ENCODE measurements at places on chromosomes 5 and 9.

DNA sequence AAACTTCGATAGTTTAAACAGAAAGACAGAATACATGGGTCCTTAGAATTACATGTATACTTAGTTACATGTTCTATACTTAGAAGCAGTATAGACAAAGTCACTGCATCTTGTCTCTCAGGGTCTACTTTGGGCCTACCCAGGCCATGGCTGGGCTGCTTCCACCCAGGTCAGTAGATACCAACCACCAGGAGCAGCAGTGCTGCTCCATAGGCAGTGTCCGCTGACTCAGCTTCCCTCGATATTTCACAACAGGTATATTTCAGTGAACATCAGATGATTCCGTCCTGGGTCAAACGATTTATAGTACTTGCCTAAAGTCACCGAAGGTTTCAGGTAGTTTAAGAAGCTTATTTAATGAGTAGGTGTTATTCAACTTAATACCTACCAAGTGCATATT, 18.0 kb downstream of the IARS1 start:
- no peak for DNase-seq

DNA sequence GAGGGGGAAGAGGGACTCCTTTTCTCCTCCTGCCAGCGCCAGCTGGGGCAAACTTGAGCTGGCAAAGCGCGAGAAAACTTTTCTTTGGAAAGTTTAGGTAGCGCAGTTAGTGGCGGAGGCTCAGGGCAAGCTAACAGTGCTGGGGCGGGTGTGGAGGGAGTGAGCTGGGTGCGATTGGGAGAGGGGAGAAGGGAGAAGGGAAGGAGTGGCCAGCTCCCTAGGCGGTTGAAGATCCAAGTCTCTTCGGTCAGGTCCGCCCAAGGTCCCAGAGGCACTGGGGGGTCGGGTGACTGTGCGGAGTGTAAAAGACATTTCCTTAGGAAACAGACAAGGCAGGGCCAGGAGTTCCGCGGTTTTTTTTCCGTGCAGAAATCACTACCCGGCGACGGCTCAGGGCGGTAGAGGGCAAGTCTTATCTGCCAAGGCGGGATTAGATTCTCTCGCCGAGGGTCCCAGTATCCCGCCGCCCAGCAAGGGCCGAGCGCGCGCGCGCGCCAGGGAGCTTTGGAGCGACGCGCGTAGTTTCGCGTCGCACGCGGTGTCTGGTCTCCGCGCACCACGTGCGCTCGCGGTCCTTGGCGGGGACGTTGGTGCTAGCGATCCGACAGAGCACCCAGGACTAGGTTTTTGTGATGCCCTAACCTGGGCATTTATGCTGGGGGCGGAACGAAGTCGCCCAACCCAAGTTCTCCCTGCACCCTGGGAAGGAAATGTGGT, 33.6 kb upstream of the NFIB start:
- peak; percentile 67 for DNase-seq

- DNase-seq: no peak
Measured at GRCh38 chr9:94933511-94933828, 207.0 kb downstream of the AOPEP start.

DNA sequence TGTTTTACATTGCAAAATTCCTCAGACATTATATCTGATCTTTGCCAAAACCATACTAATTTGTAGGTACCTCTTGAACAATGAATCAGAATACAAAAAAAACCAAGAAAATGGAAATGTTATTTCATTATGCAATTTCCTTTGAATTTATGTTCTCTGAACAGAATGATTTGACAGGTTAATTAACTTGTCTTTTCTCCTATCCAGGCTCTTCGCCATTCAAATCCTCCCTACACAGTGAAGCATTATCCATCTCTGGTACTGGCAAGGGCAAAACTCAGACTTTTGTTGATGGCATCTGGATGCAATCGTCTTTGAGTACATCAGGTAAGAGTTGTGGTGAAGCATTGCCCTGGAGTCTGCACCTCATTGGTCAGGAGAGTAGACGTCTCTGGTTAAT, 655.7 kb upstream of the ITGA1 start:
- DNase-seq: peak; percentile 54

GRCh38 chr5:54545796-54546195, 28.2 kb downstream of the SNX18 start:
- DNase-seq: no peak

GRCh38 chr9:128979111-128979510, 31.6 kb downstream of the NUP188 start:
- no peak for DNase-seq

DNA sequence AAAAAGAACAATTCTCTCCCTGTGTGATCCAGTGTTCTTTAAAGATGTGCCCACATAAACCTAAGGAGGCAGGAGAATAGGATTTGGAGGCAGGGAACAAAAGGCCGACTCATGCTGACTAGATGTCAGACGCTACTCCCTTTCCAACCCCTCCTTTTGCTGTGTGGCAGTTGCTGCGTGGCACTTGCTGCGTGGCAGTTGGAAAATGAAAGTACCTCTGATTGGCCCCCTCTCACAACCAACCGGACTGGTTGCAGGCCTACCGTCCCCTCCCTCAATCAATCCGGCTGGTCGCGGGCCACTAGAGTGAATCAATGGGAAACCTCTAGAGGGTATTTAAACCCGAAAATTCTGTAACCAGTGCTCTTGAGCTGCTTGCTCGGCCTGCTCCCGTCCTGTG, 551.0 kb downstream of the KIF4B start:
- no peak for DNase-seq

- no peak for DNase-seq
Measured at GRCh38 chr5:146240951-146241350, 37.5 kb downstream of the RBM27 start.

DNA sequence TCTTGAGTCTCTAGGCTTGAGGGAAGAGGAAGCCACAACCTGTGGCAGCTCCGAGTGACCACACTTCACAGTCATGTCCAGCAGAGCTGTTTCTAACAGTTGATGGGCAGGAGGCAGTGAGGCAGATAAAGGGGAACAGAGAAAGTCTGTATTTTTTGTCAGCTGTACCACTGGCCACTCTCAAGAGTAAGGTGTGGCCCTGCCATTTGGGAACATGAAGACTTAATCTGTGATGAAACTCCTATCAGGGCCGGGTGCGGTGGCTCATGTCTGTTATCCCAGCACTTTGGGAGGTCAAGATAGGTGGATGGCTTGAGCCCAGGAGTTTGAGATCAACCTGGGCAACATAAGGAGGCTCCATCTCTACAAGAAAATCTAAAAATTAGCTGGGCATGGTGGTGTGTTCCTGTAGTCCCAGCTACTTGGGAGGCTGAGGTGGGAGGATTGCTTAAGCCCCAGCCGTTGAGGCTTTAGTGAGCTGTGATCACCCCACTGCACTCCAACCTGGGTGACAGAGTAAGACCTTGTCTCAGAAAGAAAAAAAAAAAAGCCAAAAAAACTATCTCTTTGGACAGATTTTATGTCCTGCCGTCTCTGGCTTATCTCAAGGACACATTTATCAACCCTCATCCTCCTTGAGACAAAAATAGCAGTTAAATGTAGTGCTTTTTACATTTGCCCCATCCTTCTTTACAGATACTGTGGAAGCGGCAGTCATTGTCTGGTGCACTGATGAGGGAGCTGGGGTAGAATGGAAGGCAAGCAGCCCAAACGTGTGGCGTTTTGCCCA, 11.9 kb upstream of the COL15A1 start:
- peak; percentile 15 for DNase-seq

- no peak for DNase-seq
Measured at GRCh38 chr5:22593592-22593991, 259.6 kb downstream of the CDH12 start.

DNA sequence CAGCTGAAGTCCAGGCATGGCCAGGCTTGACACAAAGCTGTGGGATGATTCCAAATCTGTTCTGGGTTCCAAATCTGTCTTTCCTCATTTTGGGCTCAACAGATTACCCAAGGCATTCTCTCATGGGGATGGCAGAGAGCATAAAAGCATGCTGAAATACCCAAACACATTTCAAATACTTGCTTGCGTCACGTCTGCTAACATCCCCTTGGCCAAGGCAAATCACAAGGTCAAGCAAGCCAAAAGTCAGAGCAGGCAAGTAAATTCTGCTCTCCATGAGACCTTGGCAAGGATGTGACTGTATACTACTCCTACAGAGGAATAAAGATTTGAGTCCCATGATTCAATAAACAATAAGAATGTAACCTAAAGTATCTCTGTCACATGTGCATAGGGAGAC, 306.7 kb downstream of the EPB41L4A start:
- DNase-seq: no peak

GRCh38 chr9:113153599-113153998, 2.8 kb downstream of the SLC31A2 start:
- no peak for DNase-seq

DNA sequence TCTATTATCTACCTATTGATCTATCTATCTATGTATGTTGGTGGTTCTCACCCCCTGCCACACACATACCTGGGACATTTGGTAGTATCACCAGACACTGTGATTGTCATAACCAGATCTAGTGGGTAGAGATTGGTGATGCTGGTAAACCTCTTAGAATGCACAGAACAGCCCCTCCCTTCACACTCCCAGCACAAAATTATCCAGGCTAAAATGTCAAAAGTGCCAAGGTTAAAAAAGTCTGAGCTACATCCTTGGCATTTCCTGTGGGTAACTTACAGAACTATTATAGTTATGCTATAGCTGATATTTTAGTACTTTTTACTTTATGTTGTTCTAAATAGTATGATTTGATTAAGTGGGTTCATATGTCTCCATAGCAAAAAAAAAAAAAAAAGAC, 151.0 kb downstream of the FER start:
- no peak for DNase-seq

DNA sequence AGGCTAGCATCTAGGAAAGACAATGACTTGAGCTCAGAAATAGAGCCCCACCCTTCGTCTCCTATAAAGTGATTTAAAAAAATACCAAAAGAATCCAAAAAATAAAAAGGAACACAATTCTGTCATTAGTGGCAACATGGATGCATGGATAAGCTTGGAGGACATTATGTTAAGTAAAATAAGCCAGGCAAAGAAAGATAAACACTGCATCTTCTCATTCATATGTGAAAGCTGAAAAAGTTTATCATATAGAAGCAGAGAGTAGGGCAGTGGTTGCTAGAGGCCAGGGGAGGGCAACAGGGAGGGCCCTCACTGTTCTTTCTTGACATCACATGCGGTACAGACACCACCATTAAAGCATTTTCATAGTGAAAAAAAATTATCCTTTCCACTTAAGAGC, 220.9 kb upstream of the TRPC7 start:
- DNase-seq: no peak

GRCh38 chr5:96259151-96259772, 173.8 kb downstream of the PCSK1 start:
- no peak for DNase-seq

DNA sequence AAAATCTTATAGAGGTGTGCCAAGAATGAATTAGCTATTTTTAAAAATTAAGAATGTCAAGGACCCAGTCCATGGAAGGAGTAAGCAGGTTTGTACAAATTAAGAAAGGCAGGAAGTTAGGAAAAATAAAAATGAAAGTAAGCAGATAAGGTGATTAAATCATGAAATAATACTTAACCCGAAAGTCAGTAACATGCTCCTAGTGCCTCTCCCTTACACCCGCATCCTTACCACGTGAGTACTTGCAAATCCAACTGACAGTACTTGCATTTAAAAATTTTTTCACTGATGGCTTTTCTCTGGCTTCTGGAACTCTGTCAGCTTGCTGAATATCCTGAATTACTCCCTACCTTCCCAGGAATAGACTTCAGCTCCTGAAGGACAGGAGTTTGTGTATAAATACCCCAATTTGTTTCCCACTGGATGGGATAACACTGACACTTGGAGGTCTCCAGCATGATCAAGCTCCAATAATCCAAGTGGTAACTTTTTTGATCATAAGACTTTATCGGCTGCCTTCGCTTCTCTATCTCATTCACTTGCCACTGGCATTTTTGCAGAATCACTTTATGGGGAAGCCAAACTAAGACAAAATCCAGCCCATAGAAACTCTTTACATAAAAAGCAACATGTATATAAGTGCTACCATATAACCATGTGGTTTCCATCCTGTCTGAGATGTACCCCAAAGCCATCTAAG, 41.6 kb upstream of the RICTOR start:
- no peak for DNase-seq

GRCh38 chr5:36944607-36945225, 68.1 kb downstream of the NIPBL start:
- no peak for DNase-seq

DNA sequence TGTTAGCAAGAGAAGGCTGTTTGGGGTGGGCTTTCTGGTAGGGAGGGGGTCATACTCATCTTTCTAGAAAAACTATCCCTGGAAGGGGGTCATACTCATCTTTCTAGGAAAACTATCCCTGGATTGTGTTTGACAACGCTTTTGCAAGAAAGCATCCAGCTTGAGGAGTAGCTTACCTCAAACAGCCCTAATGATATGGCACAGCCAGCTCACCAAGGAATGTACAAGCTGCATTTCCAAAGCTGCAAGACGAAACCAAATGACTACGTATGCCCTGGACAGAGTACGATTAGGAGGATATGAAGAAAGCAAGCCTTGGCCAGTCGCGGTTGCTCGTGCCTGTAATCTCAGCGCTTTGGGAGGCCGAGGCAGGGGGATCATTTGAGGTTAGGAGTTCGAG, 63.4 kb downstream of the KLF4 start:
- DNase-seq: no peak

GRCh38 chr5:58544195-58544594, 38.7 kb upstream of the RAB3C start:
- no peak for DNase-seq

- no peak for DNase-seq
Measured at GRCh38 chr9:116565986-116566385, 121.1 kb upstream of the TRIM32 start.

DNA sequence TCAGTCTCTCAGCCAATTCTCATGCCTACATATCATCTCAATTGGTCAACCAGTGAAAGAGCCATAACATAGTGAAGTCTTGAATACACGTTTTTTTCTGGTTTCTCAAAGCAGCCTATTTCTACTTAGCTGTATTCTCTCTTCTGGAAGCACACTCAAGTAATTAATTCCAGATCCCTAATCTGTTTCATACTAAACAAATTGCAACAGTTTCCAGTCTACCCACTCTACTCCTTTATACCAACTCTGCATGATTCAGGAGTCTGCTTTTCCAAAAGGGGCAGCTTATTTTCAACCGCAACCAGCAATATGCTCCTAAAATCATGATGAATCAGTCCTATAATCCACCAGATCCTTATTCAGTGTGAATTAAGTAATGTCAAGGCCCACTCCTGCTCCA, 211.7 kb downstream of the TLE1 start:
- DNase-seq: no peak

DNA sequence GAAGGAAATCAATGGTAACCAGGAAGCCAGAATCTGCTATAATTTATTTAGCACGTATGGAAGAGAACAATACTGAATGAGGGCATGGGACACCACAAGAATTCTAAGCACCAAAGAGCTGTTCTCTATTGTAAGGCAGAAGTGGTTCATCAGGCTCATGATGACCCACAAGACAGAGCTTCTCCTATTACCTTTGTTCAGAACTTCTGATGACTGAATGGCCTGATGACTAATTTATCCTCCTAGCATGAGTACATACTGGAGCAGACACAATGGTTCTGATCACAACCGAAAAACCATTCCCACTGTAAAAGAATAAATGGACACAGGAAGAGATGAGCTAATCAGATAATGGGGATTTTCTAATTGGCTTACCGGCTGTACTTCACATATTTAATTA, 329.8 kb upstream of the PDE4D start:
- DNase-seq: no peak

GRCh38 chr5:137656558-137656957, 79.3 kb downstream of the KLHL3 start:
- DNase-seq: no peak

- no peak for DNase-seq
Measured at GRCh38 chr5:181189363-181189961, 15.5 kb downstream of the TRIM7 start.
